ENCODE measurements at places on chromosomes 3 and 15. TPM values are rescaled to one million over a fixed set of nuclear protein-coding genes. Genes with fewer than 3 reads are reported as not detected.

MESP1 gene
- 0.26 TPM for total RNA-seq

LCTL gene
- 0.23 TPM for total RNA-seq

GREM1 gene
- total RNA-seq: 3.6 TPM

GOLGA8S gene
- not detected for total RNA-seq

EDEM1 gene
- 26.9 TPM for total RNA-seq

LINGO1 gene
- total RNA-seq: 0.09 TPM

HDC gene
- total RNA-seq: not detected

TUSC7 gene
- total RNA-seq: not detected

DHX30 gene
- total RNA-seq: 40.5 TPM

LSAMP gene
- total RNA-seq: 6.8 TPM

LNP1 gene
- total RNA-seq: 3.1 TPM

CTNNB1 gene
- total RNA-seq: 213 TPM

PLCH1 gene
- total RNA-seq: not detected

SH2D7 gene
- not detected for total RNA-seq

SCG5 gene
- total RNA-seq: 9.9 TPM

ZNF80 gene
- total RNA-seq: not detected

SLC24A5 gene
- total RNA-seq: not detected

SLC9C1 gene
- total RNA-seq: not detected

ENTPD3 gene
- not detected for total RNA-seq

ZWILCH gene
- total RNA-seq: 4.1 TPM

ISLR gene
- 199 TPM for total RNA-seq

EFCC1 gene
- total RNA-seq: not detected

EPHB1 gene
- 0.34 TPM for total RNA-seq

PKM gene
- 538 TPM for total RNA-seq

SHQ1 gene
- 21.0 TPM for total RNA-seq

HOMER2 gene
- 1.6 TPM for total RNA-seq

MORC1 gene
- not detected for total RNA-seq

PRICKLE2 gene
- total RNA-seq: 22.9 TPM

MINAR1 gene
- 0.70 TPM for total RNA-seq

IMPG2 gene
- 0.17 TPM for total RNA-seq

RPP25 gene
- 24.8 TPM for total RNA-seq

ECE2 gene
- not detected for total RNA-seq

GOLGA6B gene
- total RNA-seq: not detected

SUSD5 gene
- 4.8 TPM for total RNA-seq

GOLGA6L9 gene
- total RNA-seq: 0.35 TPM

CD86 gene
- total RNA-seq: not detected

UBXN7 gene
- 10.2 TPM for total RNA-seq

C3orf20 gene
- 0.09 TPM for total RNA-seq

FANCD2OS gene
- not detected for total RNA-seq
